ENCODE measurements at places on chromosomes 11 and 22.
A peak's percentile ranks its signal among the peaks of the same experiment; 100 is the strongest.

DNA sequence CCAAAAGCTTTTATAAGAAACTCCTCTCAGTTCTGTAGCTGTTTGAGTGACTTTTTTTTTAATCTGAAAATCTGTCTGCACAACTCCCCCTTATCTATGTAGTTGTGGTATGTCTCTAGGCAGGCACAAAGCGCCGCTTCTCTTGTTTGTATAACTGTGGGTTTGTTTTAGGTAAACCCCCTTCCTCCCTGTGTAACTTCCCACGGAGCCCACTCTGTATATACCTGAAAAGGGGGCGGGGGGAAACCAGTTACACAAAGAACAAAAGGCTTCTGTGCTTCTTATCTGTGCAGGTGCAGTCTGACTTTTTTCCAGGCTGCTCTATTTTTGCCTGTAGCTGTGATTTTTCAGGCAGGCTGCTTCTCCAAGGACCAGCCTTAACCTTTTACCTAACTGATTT, 13.2 kb downstream of the OR10AG1 start:
- no peak for DNase-seq

- peak; percentile 62 for DNase-seq
Measured at GRCh38 chr11:6251120-6251733, 8.4 kb upstream of the CCKBR start.

DNA sequence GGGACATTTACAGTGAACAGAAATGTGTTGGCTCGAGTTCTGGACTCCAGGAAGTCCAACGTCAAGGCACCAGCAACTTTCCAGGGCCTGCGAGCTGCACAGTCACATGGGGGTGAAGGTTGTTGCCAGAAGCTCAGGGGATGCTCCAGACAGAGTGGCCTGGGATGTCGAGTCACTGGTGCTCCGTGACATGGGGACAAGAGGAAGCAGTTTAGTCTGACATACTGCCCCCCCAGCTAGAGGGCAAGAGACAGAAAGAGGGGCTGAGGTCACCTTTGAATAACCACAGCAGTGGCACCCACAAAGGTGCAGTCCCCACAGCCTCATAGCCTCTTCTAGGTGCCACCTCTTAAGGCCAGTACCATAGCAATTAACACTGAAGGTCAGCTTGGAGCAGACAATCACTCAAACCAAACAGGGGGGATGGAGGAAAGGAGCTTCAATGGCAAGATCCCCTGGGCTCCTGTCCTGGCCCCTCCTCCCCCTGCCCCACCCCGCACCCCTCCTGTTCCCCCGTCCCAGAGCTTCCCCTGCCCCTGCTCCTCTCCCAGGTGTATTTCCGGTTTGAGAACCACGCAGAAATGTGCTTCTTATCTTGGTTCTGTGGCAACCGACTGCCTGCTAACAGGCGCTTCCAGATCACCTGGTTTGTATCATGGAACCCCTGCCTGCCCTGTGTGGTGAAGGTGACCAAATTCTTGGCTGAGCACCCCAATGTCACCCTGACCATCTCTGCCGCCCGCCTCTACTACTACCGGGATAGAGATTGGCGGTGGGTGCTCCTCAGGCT, 3.8 kb downstream of the APOBEC3D start:
- DNase-seq = no peak

- no peak for DNase-seq
Measured at GRCh38 chr11:86736291-86737143, 63.8 kb upstream of the PRSS23 start.
